Activated CD8-positive, alpha-beta memory T cell treated with anti-CD3 and anti-CD28 coated beads for 48 hours (primary cell): ENCODE measurements at places on chromosomes 12 and 14.

- no peak for DNase-seq
These were observed 398.2 kb downstream of the PRKD1 start for GRCh38 chr14:29529418-29529817.

DNA sequence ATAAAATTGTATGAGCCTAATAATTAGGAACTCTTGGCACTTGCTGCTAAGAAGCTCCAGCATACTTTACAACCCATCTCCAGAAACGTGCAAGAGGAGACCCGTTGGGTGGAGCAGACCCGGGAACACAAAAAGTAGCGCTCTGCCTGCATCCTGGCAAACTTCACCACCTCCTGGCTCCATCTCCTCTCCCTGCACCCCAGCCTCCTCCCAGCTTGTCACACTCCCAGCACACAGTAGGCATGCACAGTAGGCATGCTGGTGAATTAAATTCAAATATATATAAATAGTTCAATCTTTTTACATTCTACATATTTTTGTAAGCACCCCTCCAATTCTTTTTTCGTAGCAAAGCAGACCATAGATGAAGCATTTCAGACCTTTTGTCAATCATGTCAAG is 1.2 kb downstream of the VSIG10 start:
- no peak for DNase-seq

DNA sequence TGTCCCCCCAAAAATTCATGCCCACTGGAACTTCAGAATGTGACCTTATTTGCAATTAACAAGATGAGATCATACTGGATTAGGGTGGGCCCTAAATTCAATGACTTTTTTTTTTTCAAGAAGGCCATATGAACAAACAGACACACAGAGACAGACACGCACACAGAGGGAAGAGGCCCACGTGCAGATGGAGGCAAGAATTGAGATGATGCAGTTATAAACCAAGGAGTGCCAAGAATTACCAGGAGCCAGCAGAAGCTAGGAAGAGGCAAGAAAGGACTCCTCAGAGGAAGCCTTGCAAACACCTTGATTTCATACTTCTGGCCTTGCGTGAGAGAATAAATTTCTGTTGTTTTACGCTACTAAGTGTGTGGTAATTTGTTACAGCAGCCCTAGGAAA is 33.4 kb downstream of the NELL2 start:
- DNase-seq = no peak

DNA sequence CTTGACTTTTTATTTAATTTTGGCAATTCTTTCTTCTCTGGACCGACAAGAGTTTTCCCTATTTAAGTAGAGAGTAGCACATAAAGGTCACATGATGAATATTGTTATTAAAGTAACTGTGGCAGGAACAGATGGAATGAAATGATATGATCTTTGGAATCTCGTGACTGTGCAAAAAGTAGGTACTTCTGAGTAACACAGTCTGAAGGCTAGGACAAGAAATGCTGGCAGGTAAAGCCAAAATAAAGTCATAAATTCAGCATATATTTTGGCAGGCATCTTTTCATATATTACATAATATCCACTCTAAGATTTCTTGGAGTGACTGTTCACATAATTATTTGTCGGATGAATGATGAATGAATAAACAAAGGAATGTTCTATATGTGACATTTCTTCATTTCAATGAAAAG is 121.4 kb downstream of the EFCAB11 start:
- DNase-seq = no peak

- DNase-seq = no peak
These were observed 116.0 kb upstream of the PTPRR start for GRCh38 chr12:71036526-71036925.

DNA sequence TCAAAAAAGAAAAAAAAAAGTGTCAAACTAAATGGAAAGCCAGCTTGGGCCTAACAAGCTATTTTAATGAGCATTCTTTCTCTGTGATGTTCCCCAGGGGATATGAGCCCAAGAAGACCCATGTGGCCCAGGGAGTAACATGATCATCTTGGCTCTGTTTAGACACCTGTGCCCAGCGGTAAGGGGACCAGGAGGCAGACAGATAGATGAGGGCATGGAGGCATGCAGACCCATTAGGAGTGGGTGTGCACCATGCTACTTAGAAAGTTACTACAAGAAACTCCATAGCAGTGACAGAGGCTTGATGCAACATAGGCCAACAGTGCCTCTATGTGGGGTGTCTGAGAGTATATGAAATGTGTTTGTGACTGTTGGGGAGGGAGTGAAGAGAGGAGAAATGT is 3.1 kb upstream of the CREBL2 start:
- no peak for DNase-seq

GRCh38 chr12:19138956-19139355 is 9.4 kb downstream of the PLEKHA5 start:
- DNase-seq = no peak

DNA sequence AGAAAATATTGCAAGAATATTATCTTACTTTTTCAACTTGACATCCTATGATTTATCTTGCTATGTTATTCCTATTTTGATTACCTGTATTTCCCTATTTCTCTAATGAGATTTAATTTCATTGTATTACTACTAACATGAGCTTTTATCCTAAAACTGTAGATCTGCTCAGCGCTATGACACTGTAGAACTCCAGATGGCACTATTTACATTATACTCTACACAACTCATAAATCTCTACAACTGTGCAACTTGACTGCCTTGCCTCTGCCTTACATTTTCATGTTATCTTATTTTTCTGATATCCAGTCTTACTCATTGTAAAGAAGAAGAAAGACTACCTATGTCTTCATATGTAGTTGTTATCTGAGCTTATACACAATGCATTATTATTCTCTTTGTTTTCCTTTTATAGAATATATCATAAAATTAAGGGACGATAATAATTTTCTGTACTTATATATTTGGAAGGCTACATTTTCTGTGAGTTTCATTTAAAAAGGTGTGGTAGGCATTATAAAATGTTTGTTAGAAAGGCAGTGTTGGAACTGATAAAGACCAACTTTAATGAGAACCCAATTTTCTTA is 24.1 kb downstream of the NUP37 start:
- DNase-seq = no peak

DNA sequence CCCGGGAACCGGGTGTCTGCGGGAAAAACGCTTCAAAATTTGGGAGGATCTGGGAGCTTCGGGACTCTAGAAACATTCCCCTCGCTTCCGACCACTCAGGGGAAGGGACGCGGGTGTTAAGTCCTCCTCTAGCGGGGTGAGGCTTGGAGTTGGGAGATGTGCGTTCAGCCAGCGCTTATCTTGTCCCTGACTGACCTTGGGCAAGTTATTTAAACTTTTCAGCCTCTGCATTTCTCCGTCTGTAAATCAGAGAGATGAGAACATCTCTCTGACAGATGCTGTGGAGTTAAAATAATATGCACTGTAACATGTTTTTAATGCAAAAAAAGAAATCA is 76.9 kb upstream of the ANO4 start:
- DNase-seq = no peak

GRCh38 chr12:102483466-102483865 is 3.1 kb upstream of the IGF1 start:
- DNase-seq = no peak

GRCh38 chr12:5506821-5507231 is 74.9 kb downstream of the NTF3 start:
- DNase-seq = no peak

DNA sequence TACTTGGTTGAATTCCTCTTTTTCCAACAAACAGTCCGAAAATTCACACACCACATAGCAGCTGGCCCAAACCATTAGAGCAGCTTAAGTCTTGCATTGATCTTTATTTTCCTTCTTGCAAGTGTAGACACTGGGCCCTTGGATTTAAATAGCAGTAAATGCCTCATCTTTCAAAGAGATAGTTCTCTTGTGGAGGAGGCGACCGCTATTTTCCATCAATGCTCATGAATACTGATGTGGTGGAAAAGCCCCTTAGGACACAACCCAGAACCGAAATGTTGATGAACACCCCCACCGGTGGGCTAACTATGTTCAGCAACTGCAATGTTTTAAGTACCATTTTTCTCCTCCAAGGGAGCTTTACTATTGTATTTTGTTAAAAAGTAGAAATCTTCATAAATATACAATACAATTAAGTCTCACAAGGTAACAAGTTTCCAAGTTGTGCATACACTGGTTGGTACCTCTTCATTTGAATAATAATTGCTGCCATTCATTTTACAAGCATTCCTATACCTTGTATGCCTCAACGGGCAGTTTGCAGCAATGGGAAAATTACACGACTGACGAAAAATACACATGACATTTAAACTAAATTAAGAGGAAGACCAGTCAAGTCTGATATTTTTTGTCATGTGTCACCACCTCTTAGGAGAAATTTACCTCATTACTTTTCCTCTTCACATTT is 18.0 kb downstream of the NIN start:
- no peak for DNase-seq

DNA sequence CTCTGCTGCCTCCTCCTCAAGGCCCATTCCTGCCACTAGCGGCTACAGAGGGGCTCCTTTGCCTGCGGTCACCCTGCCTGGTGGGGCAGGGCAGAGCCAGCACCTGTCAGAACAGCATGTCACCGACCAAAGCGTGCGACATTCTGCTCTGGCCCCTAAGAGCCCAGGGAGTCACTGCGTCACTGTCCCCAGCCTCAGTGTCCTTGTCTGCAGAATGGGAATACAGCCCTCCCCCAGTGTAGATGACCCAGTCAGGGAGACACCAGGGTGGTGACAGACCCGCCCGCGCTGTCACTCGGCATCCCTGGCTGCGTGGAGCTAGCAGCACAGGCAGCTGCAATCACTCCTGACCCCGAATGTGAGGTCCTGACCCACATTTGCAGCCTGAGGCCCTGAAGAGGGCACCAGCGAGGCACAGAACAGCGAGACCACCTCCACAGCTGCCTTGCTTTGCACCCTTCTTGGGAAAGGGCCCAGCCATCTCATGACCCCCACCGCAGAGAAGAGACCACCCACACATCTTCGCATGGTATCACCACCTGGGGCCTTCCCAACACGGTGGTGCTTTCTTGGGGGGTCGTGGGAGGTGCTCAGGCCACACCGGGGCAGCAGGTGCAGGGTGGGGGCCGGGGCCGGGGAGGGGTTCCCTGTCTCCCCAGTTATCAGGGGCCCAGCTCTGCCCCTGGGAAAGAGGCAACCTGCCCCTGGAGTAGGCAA is 2.5 kb downstream of the AHNAK2 start:
- no peak for DNase-seq

DNA sequence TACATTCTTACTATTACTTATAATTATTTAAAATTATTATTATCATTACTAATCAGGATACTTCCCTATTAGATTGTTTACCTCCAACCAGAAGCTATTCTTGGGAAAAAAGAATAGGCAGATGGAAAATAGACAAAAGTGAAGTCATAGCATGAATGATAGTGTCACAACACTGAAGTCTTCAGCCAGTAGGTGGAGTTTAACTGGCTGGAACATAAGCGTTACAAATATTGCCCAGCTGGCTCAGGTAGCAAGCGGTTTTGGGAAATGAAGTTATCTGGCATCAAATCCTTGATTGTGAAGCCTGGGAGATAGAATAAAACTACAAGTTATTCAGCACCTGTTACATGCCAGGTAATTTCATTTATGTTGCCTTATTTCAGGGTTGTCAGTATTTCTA is 762.9 kb downstream of the C12orf50 start:
- DNase-seq = no peak

DNA sequence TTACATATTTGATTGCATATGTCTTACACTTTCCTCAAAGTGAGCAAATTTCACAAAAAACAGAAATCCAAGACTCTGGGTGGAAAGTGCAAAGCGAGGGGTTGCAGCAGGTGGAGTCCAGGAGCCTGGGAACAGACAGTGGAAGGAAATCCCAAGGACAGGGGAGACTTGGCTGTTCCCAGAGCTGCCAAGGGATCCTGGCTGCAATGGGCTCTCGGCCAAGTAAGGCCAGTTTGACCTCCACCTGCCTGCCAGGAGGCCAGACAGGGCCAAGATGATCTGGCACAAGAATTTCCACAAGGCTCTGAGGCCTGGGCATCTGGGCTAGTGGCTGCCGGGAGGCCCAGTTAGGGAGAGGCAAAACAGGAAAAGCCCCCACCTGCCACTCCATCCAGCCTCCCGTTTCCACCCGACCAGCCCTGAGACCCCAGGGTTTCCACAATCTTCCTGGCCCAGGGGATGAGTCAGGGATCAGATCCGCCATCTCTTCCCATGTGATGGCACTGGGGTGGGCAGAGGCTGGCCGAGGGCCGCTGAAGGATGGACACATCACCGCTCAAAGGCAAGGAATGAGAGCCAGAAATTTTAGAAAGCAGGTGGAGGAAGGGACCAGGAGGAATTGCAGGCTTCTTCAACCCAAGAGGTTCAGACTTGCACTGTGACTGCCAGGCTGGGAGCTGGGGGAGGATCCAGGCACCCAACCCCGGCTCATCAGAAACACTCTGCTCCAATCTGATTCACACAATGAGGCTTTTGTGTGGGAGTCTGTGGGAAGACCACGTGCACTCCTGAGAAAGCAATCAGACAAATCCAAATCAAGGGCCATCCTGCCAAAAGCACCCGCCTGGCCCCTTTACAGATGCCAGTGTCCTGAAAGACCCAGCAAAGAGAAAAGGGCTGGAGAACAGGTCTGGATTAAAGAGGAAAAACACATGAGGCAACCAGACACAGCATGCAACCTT is 16.3 kb downstream of the SCARB1 start:
- DNase-seq = no peak

DNA sequence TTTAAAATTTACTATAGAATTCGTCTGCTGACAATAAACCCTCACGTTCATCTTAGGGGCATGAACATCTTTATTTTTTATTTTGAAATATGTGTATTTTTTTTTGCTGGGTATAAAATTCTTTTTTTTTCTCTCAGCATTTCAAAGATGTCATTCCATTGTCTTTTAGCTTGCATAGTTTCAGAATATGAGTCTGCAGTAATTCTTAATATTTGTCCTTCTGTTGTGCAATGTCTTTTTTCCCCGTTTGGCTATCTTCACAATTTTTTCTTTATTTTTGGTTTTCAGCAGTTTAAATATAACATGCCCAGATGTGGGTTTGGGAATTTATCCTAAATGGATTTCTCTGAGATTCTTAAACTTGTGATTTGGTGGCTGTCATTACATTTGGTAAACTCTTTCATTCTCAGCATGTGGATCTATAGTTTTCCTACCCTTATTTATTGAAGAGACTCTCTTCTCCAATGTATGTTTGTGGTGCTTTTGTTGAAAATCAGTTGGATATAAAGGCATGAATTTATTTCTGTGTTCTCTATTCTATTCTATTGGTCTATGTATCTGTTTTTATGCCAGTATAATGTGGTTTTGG is 37.8 kb upstream of the PLBD1 start:
- DNase-seq = no peak

DNA sequence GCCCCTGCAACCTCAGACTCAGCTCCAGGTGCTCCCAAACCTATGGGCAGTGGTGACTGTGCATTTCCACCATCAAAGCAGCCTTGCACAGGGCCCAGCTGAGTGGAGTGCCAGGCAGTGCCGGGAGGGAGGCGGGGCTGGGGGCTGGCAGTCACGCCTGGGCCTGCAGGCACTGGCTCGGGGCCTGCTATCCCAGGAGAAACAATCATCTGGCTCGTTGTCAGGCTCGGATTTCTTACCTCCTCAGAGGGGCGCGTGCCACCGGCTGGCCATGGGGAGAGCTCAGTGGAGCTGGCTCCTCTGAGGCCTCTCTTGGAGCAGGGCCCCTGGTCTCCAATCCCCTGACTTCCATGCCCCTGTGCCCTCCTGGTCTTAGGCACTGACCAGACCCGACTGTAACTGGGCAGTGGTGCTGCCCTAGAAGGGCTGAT is 20.2 kb upstream of the PPP1R13B start:
- DNase-seq = no peak

- DNase-seq = no peak
These were observed 130.4 kb downstream of the PAWR start for GRCh38 chr12:79560225-79560889.
